HEK293T (cell line): ENCODE measurements at places on chromosomes 6 and 20.

GRCh38 chr6:135910790-135911618 is 59.5 kb downstream of the PDE7B start:
- no peak for DNase-seq

DNA sequence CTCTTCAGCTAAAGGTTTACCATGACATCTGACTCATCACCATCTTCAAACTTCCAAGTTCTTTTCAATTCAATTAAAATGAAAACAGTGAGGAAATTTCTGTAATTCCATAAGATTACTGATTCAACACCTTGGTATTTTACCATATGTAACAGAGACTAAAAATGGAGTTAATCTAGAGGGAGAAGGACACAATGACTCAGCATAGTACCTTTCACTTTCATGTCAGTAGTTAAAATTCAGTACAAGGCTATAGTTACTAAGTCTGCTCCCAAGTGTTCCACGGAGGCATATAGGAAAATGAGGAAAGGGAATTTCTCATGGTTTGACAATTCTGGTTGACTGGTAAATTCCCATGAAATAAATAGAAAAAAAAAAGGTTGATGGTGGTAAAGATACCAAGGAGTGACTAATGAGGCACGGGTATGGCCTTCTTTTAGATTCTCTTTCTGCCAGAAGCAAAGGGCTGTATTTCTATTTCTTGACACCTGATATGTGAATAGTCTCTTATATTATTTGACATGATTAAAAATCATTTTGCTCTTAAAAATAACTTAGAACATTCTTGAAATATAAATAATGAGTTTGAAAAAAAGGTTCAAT is 526.7 kb upstream of the ADGRB3 start:
- DNase-seq, result no peak

DNA sequence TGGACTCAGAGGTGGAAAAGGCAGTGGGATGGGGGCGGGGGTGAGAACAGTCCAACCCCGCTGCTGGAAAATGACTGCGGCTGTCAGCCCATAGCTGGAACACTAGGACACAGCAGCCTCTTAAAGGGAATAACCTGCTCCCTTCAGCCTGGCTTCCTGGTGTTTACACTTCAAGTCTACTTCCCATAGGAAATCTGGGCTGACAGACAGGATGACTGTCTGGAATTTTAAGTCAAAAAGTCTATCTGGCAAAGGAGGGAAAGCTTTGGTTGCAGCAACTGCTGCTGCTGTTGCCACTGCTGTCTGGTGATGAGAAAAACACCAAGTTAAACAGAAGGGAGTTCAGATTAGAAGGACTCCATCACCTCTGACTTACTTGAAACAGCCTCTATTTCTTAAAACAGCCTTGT is 44.9 kb downstream of the TNFRSF21 start:
- no peak for DNase-seq

DNA sequence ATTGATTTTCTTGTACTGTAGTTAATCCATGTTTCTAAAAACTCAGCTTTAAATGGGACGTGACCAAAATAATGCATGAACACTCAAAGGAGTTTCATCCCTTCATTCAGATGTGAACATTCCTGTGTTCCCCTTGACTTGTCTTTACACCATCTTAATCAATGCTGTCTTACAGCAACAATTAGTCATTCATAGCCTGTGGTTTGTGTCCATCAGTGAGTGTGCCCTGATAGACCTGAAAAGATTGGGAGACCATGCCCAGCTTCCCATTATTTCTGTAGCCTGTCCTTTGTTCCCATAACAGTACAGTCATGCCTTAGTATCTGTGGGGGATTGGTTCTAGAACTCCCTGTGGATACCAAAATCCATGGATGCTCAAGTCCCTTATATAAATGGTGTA is 23.9 kb downstream of the NT5E start:
- no peak for DNase-seq

DNA sequence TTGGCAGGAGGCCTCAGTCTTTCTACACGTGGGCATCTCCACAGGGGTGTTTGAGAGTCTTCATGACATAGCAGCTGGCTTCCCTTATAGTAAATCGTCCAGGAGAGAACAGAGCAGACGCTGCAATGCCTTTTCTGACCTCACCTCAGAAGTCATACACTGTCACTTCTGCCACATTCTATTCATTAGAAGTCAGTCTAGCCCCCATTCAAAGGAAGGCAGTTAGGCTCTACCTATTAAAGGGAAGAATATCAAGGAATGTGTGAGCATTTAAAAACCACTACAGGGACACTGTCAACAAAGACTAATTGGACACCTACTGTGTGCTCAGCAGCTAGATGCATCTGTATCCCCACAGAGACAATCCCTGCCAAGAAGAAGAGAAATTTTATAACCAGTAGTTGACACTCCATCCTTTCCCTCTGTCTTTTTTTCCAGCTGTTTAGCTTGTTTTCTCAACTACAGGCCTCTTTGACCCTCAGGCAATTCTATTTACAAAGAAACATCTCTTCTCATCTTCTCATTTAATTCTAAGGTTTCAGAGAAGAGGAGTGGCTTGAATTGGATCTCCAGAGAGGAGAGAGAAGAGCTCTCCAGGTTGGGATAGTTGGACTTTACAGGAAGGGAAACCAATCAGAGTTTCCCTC is 18.6 kb downstream of the ARMC12 start:
- DNase-seq, result no peak

- DNase-seq, result peak; percentile 96
These were observed at the start of gene ARFGEF2 for GRCh38 chr20:48921168-48921882. ARFGEF2 (plus strand) TSS chr20:48921711; CDS start chr20:48921890, 179 bp downstream.

GRCh38 chr6:122365775-122366403 is 33.6 kb upstream of the HSF2 start:
- no peak for DNase-seq
